ENCODE measurements at places on chromosomes 2 and 18. TPM values are rescaled to one million over a fixed set of nuclear protein-coding genes. Genes with fewer than 3 reads are reported as not detected.

CROCC2 gene
- total RNA-seq: 0.14 TPM

FAM237A gene
- not detected for total RNA-seq

FAHD2A gene
- 20.8 TPM for total RNA-seq

SCN3A gene
- total RNA-seq: 1.00 TPM

TMEM37 gene
- total RNA-seq: 0.37 TPM

IL1F10 gene
- total RNA-seq: not detected

HOXD8 gene
- 1.6 TPM for total RNA-seq

KCNE4 gene
- total RNA-seq: 43.9 TPM

LHCGR gene
- total RNA-seq: not detected

SKOR2 gene
- total RNA-seq: not detected

MARCO gene
- total RNA-seq: not detected

CRYBA2 gene
- not detected for total RNA-seq

CACNB4 gene
- 1.1 TPM for total RNA-seq

TP53I3 gene
- 35.7 TPM for total RNA-seq

ANKRD30B gene
- total RNA-seq: under 0.01 TPM

CYTIP gene
- not detected for total RNA-seq

ADAM23 gene
- 8.2 TPM for total RNA-seq

SLC19A3 gene
- total RNA-seq: 2.1 TPM

CLIP4 gene
- total RNA-seq: 94.0 TPM

ANKRD53 gene
- 0.37 TPM for total RNA-seq

ZNF892 gene
- total RNA-seq: 3.0 TPM

TSPYL6 gene
- not detected for total RNA-seq

MAPK4 gene
- total RNA-seq: not detected

TMEM18 gene
- 13.4 TPM for total RNA-seq

MYO1B gene
- total RNA-seq: 83.3 TPM

PASK gene
- 1.3 TPM for total RNA-seq

TMEM247 gene
- not detected for total RNA-seq

ACP1 gene
- total RNA-seq: 104 TPM

CCDC178 gene
- 0.28 TPM for total RNA-seq

RSAD2 gene
- 0.55 TPM for total RNA-seq

ATP5MC3 gene
- 86.5 TPM for total RNA-seq

IL36B gene
- not detected for total RNA-seq

CCL20 gene
- total RNA-seq: 0.28 TPM

KLHL41 gene
- total RNA-seq: 0.85 TPM

FHOD3 gene
- total RNA-seq: 16.9 TPM

RUFY4 gene
- total RNA-seq: not detected

CD8B2 gene
- not detected for total RNA-seq

CFAP65 gene
- not detected for total RNA-seq
